OCI-LY7 (cell line): ENCODE measurements at places on chromosomes 5 and 9.

DNA sequence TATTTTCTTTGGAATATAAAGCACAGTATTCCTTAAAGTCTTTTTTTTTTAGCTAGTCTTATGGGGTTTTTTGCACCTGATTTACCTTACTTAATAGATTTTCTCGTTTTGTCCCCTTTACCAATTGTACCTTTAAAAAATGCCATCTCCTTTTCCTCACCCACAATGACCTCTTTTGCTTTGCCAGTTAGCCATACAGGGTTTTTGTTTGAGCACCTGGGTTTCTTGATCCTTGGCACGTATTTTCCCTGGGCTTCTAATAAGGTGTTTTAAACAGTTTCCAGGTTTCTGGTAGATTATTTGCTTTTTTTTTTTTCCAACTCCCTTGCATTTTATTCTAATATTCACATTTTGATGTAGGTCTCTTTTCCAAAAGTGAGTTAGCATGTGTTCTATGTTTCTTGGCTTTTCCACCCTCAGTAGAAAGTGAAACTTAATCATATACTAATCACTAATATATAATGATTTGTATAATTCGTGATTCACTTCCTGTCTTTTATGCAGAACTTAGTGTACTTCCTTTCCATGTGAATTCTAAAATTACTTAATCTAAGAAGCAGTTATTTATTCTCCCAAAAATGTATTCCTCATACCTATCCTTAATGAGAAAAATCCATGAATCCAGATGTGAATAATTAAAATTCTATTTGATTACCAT, 673.9 kb upstream of the RGMB start:
- no peak for DNase-seq

- DNase-seq = no peak
Observed at GRCh38 chr9:123454361-123454760, 98.4 kb downstream of the CRB2 start.

DNA sequence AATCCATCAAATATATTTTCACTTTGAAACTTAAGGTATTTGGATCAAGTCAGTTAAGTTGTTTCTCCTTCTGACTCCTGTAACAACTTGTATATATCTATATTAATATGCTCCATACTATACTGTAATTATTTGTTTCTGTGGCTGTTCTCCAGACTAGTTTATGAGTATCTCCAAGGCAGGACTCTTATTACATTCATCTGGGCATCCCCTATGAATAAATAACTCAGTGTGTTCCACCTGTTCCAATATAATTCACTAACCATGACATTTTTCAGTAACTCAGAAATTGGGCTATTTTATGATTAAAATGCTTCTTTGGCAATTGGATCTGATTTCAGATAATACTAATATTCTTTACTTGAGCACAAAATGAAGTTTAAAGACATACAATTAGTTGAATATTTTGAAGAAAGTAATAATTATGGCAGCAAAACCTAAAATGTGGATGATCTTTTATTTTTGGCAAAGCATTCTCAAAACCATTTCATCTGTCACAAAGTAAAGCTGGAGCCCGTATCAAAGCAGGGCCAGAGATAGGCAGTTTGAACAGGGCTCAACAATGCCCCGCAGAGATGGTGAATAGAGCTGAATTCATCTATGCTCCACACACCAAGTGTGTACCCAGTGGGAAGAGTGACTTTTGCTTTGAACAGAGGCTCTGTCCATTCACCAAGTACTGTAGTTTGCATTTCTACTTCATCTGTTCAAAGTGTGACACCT, 314.3 kb downstream of the PDE4D start:
- no peak for DNase-seq

DNA sequence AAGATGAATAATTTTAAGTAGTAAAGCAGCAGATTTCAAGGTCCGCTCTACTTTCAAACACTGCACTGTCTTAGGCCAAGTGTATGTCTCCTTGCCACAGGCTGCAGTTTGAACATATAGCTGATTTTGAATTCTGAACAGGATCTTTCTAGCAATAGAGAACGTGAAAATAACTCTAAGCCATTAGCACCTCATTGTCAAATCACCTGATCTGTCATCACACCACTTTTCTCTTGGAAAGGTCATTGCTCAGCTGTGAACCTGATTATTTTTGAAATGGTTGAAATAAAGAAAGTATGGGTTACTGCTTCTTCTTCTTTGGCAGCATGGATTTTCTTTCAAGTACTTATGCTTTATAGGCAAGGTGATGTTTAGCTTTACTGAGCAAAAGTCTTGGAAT, 357.0 kb upstream of the RORB start:
- DNase-seq = no peak

GRCh38 chr5:54517174-54517511, 416 bp upstream of the SNX18 start:
- no peak for DNase-seq

DNA sequence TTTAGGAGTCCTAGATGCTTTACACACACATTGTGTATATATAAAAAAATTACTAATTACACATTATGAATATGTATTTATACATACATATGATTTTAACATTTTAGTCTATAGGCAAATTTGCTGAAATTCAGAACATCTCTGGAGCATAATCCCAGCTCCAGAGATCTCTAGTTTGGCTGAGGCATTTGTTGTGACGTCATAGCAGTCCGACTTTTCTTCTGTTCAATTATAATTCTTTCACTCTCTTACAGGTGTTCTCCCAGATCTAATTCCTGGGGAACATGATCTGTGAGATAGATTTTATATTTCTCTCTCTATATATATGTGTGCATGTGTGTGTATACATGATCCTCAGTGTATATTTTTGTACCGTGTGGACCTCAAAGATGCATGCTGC, 1876.2 kb downstream of the EFNA5 start:
- no peak for DNase-seq

DNA sequence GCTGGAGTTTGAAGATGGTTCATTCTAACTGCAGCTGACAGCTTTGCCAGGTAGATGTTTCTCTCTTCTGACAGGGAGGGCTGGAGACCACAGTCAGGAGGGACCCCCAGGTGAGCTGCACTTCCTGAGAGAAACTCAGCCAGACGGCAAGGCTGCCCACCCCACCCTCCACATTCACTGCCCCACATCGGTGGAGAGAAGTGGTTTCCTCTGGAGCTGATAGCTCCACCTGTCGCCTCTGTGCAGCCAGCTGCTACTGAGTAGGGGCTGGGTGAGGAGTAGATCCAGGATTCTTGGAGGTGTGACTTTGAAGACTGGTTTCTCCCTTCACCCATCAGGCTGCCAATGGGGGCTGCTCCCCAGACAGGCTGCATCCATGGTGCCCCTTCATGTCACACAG, 175.0 kb downstream of the CARTPT start:
- no peak for DNase-seq

DNA sequence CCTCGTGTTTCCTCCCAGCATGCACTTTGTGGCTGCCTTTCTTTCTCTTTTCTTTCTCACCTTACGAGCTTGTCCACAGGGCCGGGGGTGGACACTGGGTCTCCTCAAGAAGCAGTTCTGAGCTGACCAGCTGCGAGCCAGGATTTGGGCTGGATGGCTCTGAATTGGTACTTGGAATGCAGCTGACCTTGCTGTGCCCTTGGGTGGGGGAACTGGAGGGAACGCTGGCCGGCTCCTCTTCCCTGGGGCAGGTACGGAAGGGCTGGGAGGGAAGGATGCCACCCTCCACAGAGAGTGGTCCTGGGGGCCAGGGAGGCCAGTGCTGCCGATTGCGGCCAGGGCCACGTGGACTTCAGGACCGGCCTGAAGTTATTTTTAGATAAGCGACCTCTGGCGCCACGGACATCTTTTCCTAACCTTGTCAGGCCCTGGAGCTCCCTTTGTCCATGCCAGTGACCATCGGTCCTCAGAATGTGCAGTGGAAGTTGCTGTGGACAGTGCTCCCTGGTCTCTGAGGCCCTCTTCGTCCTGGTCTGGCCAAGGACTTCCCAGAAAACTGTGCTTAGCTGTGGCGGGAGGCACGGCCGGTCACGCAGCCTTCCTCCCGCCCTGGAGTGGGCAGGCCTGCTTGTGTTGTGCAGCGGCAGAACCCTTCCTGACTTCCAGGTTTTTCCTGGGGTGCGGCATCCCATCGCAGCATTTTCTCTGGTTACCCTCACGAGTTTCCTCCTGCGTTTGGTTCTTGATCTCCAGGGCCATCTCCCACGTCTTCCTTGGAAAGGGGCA, 13.5 kb upstream of the AHRR start:
- DNase-seq = no peak

- no peak for DNase-seq
Observed at GRCh38 chr5:106964132-106964531, 706.6 kb downstream of the EFNA5 start.

DNA sequence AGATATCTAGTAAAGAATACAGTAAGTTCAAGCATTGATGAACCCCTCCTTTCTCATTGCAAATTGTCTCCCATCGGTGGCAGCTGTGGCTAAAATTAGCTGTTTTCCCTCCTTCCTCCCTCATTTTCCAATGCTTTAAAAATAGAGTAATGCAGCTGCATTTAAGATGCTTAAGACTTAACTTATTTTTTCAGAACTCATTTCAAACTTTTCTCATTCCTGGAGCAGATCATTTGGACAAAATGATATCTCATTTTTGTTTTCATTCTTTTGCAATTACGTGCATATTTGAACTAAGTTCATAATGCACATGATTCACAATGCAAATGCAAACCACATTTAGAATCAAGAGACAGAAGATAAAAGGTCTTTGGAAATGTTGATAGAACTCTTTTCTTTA, 14.6 kb downstream of the HSPB3 start:
- DNase-seq = no peak

DNA sequence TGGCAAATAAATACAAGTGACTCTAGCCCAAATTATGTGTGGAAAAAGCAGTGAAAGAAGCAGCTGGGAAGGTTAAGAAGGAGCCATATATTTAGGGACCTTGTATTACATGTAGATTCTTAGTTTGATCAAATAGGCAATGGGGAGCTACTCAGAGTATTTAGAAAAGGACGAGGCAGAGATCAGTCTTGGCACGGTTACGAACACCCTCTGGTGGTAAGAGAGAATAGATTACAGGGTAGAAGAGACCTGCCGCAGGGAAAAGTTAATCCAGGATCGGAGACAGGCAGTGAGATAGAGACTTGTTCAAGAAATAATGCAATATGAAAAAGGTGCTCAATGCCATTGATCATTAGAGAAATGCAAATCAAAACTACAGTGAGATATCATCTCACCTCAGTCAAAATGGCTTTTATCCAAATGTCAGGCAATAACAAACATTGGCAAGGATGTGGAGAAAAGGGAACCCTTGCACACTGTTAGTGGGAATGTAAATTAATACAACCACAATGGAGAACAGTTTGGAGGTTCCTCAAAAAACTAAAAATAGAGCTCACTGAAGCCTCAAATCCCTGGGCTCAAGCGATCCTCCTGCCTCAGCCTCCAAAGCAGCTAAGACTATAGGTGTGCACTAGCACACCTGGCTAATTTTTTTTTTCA, 12.0 kb downstream of the INIP start:
- DNase-seq = no peak

DNA sequence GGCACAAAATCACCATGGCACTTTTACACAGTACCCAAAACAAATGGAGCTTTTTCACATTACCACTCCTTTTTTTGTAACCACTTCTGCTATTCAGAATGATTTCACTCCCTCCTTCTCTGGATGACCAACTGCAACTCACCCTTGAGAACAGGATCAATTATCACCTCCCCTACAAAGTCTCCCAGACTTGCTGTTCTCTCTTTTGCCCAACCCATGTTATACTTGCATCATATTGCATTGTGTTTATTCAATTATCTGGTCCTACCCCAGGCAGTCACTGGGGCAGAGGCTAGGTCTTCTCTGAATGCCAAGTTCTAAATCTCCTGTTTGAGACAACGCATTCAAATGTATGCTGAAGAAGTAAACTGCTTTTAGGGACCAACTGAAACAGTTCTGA, 96.0 kb downstream of the GPR21 start:
- no peak for DNase-seq

GRCh38 chr5:179612577-179613459, 10.7 kb downstream of the HNRNPH1 start:
- DNase-seq = no peak

DNA sequence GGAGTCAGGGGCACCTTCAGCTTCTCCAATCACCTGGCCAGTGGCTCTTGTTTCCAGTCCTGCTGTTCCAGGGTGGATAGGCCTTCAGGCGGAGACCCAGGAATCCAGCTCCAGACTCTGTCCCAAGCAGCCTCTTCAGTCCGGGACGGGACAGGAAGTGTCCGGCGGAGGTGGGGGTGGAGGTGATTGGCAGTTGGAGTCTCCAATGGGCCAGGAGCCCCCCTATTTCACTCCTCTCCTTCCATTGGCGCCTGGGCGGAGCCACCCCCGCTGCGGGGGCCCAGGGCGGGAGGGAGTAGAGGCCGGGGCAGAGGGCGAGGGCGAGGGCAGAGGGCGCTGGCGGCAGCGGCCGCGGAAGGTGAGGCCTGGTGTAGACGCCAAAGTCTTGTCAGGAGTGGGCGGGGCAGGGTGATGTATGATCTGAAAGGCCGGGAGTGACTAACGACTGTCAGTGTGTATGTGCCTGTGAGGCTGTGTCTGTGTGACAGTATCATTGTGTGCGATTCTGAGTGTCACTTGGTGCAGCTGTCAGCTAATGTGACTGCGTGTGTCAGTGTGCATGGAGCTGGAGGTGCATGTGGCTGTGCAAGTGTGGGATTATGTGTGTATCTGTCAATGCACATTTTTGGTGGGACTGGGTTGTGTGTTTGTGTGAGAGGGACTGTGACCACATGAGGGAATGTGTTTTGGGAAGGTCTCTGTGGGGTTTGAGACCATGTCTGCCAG, at the start of gene IL11RA:
Gene IL11RA (plus strand): TSS at position 310 of the 726 bp plus-strand sequence. CDS start 3,033 bp downstream, outside the sequence.
- DNase-seq = peak; percentile 33

- DNase-seq = no peak
Observed at GRCh38 chr5:102670224-102670836, 84.8 kb upstream of the PAM start.

DNA sequence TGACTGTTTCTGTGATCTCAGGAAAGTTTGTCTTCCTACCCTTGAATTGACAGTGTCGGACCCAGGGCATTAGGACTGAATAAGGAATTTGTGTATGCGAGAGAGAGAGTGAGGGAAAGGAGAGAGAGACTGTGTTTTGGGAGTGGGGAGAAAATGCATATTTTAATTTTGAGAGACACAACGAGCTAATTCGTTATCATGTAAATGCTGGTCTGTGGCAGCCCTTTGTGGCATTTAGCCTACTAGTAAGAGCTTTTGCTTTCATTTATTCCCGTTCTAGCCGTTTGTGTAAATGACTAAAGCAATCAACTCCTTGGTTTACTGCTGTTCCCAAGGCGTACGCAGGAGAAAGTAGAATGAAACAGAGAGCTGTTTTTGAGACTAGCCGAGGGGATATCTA, 79.8 kb upstream of the MAMDC2 start:
- no peak for DNase-seq

DNA sequence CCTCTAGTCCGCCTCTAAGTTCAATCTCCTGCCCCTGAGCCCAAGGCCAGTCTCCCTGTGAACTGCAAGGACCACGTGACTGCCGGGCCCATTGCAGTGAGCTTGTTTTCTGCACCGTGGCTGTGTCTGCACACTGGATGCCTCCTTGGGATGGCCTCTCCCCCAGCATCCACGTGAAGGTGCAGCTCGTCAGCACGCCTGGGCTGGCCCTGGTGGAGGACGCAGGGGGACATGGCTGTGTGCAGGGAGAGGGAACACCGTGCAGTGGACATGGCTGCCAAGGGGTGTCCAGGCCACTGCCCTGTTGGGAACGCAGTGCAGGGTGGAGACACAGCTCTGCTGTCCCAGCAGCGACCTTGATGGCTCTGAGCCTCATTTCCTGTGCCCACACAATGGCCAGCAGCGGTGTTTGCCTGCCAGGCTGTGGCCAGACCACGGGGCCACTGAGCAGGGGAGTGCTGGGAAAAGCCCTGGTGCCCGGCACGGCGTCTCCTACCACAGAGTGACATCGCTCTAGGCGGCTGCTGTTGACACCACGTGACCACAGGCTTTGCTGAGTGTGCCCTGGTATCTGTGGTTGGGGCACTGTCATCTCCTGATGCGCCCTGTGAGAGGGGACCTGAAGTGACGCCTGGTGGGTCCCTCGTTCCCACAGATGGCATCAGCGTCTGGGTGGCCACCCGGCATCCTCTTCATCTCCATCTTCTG, 26.9 kb upstream of the EXOC3 start:
- no peak for DNase-seq
